Umbilical cord (tissue), 2 donors: ENCODE measurements at places on chromosomes 11 and 22. TPM values are rescaled to one million over a fixed set of nuclear protein-coding genes. Genes with fewer than 3 reads are reported as not detected.

PRR5 gene
- total RNA-seq = 28.4 TPM

OR52N4 gene
- 1.9 TPM for total RNA-seq

GALNT18 gene
- total RNA-seq = 137 TPM

C11orf91 gene
- 2.2 TPM for total RNA-seq

TNNT3 gene
- total RNA-seq = 89.1 TPM

RTN4RL2 gene
- not detected for total RNA-seq

DMC1 gene
- 4.6 TPM for total RNA-seq

CBLIF gene
- not detected for total RNA-seq

GGTLC2 gene
- total RNA-seq = not detected

OVCH2 gene
- total RNA-seq = 3.4 TPM

MPPED2 gene
- total RNA-seq = 13.7 TPM

MPZL3 gene
- 5.3 TPM for total RNA-seq

INS gene
- total RNA-seq = not detected

CNGA4 gene
- total RNA-seq = not detected

SYCE3 gene
- total RNA-seq = not detected

CPT1A gene
- 7.0 TPM for total RNA-seq

HBG2 gene
- total RNA-seq = 9,844 TPM

OR10AG1 gene
- 3.4 TPM for total RNA-seq

OR1S2 gene
- not detected for total RNA-seq

P2RX6 gene
- total RNA-seq = 3.4 TPM
